ENCODE measurements at places on chromosomes 12 and 14.

DNA sequence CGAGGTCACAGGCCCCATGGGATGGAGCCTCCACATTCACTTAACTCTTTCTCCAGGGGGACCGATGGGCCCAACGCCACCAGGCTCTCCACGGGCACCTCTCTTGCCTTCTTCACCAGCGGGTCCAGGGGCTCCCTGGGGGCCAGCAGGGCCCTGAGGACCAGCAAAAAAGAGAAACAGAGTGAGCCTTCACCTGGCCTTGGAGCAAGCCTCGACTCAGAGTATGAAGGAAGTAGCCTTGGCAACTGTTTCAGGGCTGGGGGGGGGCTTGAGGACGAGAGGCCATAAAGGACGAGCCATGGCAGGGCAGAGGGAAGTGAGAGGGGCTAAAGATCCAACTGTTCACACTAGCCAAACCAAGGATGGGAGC is 18.0 kb downstream of the COL2A1 start:
- DNase-seq, result no peak

GRCh38 chr12:26239122-26239851 is 43.9 kb downstream of the SSPN start:
- peak; percentile 48 for DNase-seq

DNA sequence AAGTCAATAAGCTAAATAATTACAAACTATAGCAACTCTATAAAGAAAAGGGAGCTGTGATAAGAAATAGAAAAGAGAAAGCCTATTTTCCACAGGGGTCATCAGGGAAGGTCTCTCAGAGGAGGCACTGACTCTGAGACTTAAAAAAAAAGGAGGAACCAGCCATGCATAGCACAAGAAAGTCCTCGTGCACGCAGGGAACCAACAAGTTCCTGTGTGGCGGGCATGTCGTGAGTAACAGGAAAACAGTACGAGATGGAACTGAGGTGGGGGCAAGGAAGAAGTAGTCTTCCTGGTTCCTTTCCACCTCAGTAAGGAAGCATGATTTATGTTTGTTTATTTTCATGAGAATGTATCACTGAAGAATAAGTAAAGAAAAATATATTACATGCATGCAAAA is 367.0 kb upstream of the TMEM132C start:
- DNase-seq, result no peak

- peak; percentile 9 for DNase-seq
Measured at GRCh38 chr12:47576289-47576945, 129.4 kb downstream of the RPAP3 start.

GRCh38 chr14:21066882-21067502 is 3.1 kb upstream of the ARHGEF40 start:
- DNase-seq, result peak; percentile 35

GRCh38 chr12:66716522-66716921 is 37.6 kb upstream of the GRIP1 start:
- no peak for DNase-seq

- DNase-seq, result no peak
Measured at GRCh38 chr12:110180591-110181005, 56.4 kb downstream of the IFT81 start.

- DNase-seq, result no peak
Measured at GRCh38 chr12:67048371-67048770, 220.8 kb upstream of the CAND1 start.
